Dermis blood vessel endothelial cell (primary cell): ENCODE measurements at places on chromosomes 6 and 20. TPM values are rescaled to one million over a fixed set of nuclear protein-coding genes. Genes with fewer than 3 reads are reported as not detected.

- no peak for DNase-seq
These were observed 285.4 kb downstream of the PHACTR1 start for GRCh38 chr6:13001927-13002326.

DNA sequence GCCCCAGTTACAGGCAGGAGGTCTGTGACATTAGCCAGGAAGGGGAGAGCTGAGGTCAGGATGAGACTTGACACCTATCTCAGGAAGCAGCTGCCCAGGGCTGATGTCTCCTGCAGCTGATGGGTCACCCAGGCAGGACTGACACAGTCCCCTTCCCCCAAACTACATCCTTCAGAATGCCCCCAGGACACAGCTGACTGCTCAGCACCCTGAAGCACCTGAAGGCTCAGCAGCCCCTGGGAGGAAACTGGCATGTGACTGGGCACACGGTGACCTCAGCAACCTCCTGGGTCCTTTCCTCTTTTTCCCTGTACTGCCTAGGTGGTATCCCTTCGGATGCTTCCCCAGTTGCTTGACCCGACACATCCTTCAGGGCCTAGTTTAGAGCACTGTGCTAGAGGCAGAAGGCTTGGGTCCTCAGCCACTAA lies 1.9 kb downstream of the SDC4 start:
- peak; percentile 27 for DNase-seq

- no peak for DNase-seq
These were observed 56.3 kb downstream of the HLA-DPB1 start for GRCh38 chr6:33132081-33132524.

DNA sequence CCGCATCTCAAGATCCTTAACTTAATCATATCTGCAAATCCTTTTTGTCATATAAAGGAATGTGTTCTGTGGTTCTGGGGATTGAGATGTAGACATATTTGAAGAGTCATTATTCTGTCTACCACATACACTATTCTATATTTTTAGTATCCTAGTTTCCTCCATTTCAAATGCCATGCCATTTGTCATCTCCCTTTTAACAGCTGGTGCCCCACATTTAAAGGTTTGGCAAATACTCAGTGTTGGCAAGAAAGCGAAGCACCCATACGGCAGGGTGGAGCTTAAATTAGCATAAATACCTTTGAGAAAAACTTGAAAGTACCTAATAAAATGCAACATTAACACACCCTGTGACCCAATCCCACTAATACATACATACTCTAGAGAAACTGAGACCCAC lies 31.7 kb downstream of the PAK5 start:
- no peak for DNase-seq

- peak; percentile 73 for DNase-seq
These were observed 601.2 kb upstream of the ARID1B start for GRCh38 chr6:156175971-156176421.

Gene PROCR
- total RNA-seq, result 124 and 176 TPM in 2 replicates
